CD8-positive, alpha-beta T cell (primary cell): ENCODE measurements at places on chromosomes 3 and 15.

DNA sequence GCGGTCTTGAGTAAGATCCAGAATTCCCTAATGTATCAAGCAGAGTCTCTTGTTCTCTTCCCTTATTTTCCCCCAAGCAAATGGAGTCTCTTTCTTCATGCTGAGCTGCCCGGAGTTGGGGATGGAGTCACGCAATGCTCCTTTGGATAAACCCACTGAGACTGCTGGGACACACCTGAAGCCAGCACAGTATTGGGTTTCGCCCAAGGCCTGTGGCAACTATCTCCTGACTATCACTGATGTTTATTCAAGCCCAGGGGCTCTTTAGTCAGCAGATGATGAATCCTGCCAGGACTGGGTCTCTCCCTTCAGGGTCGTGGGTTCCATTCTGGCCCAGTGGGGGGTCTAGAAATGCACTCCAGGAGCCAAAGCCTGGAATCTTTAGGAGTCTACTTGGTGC, 11.3 kb downstream of the USF3 start:
- DNase-seq, result no peak

DNA sequence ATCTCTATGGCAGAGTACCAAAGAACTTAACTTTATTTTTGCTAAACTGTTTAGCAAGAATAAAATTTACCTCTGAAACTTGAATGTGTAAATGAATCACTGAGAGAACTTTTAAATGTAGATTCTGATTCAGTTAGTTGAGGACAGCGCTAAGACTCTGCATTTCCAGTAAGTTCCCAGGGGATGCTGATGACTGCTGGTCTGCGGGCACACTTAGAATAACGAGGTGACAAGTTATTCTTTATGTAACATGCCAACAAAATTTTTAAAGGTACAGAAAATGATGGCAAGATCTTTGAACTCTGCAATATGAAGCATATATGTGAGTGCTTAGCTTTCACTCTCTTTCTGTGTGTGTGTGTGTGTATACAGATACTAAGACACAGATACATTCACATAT, 56.4 kb downstream of the TGFBR2 start:
- no peak for DNase-seq

- DNase-seq, result no peak
Measured at GRCh38 chr3:141499284-141499683, 12.5 kb downstream of the RASA2 start.

- no peak for DNase-seq
Measured at GRCh38 chr3:12934431-12934830, 93.1 kb upstream of the RPL32 start.

GRCh38 chr15:64619880-64620839, 155.2 kb downstream of the RBPMS2 start:
- DNase-seq, result no peak

DNA sequence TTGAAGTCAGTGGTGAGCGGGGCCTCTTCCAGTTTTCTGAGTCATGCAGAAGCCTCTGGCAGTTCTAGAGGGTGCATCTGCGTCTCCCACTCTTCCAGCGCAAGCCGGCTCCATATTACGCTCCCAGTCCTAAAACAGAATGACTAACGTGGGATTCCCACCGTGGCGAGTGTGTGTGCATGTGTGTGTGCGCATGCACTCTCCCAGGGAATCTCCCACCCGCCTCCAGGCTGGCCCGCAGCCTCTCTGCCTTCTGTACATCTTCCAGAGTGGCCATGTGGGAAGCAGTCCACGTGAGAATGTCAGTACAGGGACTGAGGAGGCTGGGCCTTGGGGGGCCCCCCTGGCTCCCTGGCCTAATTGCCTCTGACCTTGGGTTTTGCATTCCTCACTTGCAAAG, 87.7 kb downstream of the LSM3 start:
- DNase-seq, result no peak

GRCh38 chr15:40563426-40563825, 1.4 kb downstream of the CCDC32 start:
- no peak for DNase-seq

DNA sequence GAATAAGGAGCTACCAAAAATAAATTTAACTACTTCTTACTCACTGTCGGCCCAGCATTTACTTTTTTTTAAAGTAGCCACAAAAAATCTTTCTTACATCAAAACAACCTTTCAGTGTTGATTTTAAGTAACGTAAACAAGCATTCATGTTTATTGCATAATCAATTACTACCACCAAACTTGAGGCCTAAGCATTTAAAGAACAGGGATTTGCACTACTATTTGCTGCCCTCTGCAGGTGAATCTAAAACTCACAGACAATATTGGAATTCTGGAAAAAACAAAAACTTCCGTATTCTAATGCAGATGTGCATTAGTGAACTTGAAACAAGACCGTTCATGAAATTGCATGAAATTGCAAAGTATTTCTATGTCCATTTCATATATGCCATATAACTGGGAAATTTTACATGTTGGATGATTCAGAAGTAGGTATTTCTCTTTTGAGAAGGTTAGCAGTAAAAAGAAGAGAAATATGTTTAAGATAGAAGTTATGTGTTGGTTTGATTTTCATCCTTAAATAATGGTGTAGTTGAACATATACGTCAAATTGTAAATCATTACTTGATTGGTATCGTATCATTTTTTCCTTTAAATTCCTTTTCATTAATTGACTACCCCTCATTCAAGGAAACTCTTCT, 55.6 kb downstream of the CGGBP1 start:
- DNase-seq, result no peak

DNA sequence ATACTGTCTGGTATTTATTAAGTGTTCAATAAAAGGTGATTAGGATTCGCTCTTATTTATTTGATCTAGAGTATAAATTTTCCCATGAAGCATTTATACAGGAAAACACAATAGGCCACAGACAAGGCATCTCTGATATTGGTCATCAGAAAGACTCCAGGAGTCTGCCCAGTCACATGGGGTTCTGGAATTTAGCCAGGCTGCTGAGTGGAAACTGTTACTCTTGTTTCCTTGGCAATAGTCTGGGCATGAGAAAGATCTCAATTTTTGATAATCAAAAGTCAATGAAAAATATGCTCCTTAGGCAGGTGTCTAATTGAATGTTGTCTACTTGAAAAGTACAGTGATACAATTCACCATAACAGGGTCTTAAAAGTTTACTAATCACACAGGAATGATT, 161.2 kb downstream of the FRMD5 start:
- DNase-seq, result no peak

GRCh38 chr3:149790698-149791097, 1.7 kb downstream of the ANKUB1 start:
- no peak for DNase-seq

DNA sequence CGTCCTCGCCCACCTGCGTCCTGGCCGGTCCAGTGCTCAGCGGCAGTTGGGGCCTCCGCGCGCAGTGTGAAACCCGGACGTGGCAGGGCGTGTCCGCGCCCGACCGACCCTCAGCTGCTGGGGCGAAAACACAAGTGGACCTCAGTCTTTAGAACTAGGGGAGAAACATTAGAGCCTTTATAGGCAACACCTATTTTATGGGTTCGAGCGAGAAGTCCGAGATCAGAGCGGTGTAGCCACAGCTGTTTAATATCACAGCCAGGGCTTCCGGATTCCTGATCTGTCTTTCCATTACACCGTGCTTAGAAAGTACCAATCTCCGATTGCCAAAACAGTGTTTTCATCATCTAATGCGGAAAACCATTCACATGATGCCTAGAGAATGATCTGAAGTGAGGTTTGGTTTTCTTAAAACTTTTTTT, 506 bp downstream of the RAD51 start:
- DNase-seq, result peak; percentile 30

DNA sequence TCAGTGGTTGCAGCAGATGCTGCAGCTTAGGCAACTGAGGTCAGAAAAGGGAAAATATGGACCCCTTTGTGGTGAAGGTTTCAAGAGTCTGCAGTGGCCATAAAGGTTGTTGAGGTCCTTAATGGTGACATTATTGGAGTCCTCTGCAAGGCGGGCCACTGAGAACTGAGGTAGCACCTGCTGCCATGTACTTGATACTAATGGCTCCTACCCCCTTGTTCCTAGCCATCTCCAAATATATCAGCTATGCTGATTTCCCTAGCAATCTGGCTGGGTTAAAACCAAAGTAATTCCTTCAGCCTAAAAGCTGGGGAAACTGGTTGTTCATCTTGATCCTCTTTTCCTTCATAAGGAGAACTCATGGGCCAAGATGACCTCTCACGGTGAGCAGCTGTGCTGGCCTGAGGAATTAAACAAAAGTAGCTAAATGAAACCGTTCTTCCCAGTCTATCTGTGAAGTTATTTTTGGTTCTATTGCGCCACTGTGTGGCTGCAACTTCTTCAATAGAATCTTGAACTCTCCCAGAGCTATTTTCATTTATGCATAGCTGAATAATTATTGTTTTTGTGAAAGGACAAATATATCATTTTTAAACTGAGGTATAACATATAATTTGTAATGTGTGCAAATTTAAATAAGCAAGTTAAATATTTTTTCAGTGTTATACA, 76.1 kb upstream of the PLSCR4 start:
- DNase-seq, result no peak

DNA sequence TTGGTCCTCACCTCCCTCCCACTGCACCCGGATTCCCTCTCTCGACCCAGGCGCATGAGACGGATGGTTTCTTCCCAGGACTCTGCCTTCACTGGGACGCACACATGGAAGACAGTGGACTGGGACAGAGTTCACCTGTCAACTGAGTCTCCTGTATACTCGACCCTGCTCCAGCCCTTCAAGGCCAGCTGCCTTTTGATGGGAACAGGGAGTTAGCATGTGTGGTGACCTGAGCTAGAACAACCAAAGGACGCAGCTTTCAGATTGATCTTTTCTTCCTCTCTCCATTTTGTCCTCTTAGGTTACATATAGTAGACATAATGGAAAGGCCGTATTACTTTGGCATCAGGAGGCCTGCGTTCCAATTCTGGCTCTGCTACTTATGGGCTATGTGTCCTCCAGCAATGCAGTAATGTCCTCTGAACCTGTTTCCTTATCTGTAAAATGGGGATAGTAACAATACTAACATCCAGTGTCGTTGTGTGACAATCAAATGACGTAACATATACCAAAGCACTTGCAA, 94.1 kb downstream of the PEX5L start:
- no peak for DNase-seq

GRCh38 chr3:111252779-111253178, 181.2 kb downstream of the NECTIN3 start:
- DNase-seq, result no peak

- DNase-seq, result no peak
Measured at GRCh38 chr3:47013231-47013630, 33.8 kb downstream of the NBEAL2 start.

DNA sequence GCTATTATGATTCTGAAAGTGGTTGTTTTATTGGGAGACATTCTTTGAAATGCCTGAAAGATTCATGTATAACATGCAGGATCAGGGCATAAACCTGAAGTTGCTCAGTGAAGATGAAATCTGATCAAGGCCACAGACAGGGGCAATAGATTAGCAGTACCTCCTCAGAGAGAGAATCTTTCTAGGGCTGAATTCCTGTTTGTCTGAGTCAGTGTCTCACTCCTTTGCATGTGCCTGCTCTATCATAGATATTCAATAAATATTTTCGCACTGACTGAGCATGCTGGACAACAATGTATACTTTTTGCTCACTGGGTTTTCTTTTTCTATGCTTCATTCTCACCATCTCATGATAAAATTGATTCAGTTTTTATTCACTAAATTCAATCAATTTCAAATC, 49.8 kb upstream of the PFN2 start:
- DNase-seq, result no peak

- DNase-seq, result no peak
Measured at GRCh38 chr3:120129051-120129450, 34.8 kb upstream of the GSK3B start.

DNA sequence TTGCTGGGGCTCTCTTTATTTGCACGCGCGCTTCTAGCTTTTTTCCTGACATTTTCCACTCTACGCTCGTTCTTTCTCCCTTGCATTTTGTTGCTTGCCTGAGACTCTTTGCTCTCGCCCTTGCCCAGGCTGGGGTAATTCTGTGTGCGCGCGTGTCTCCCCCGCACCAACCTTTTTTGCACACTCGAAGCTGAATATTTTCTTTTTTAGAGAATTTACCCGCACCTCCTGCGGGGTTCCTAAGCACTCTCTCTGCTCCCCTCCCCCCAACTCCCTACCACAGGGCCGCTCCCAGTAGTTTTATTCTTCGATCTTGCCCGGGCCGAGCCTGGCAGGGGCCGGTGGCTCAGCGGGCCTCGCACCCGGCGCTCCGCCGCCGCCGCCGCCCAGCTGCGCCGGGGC, 732 bp downstream of the FAM43A start:
- DNase-seq, result no peak

GRCh38 chr3:135454890-135455289, 510.6 kb upstream of the PPP2R3A start:
- no peak for DNase-seq

DNA sequence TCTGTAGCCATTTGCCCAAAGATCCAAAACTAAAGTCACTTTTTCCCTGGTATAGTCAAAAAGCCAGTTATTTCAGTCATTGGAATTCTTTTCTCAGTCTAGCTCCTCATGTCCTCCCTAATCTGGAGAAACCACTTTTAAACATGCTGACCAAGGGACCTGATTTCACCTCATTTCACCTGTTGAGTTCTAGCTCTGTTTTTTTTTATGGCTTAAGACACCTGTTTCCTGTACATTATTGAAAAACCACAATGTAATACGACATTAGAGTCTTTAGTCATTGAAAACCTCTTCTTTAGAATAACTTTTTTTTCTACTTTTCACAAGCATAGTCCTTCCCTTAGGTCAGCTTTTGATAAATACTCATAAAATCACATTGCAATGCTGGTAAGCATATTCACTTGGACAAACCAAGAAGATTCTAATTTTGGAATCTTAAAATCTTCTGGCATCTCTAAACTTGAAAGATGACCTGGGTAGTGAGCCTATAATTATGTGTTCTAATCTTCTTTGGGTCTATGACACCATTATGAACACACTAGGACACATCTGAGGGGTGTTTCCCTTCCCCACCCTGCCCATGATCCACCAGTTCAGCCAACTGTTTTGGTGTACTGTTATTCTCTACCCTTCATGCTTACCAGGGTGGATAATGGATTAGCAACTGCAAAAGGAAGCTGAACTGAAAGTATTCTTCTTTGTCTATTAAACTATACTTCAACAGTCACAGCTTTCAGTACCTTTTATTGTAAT, 103.5 kb upstream of the FXR1 start:
- no peak for DNase-seq
